ENCODE measurements at places on chromosomes 1 and 21. TPM values are rescaled to one million over a fixed set of nuclear protein-coding genes. Genes with fewer than 3 reads are reported as not detected.
A peak's percentile ranks its signal among the peaks of the same experiment; 100 is the strongest.

DNA sequence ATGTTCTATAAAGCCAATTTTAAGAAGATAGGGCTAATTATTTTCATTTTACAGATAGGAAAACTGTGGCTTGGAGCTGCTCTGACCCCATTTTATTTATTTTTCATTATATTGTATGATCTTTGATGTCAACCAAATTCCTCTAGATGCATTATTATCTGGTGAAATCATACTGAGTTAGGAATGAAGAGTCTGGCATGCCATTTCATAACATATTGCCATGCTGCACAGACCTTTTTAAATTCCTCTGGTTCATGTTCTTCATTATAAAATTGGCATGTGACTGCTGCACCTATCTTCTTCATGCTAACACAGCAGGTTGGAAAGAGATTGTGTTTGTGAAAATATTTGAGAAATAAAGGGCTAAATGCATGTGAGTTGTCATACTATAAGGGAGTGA is 12.7 kb downstream of the PRRX1 start:
- no peak for DNase-seq

DNA sequence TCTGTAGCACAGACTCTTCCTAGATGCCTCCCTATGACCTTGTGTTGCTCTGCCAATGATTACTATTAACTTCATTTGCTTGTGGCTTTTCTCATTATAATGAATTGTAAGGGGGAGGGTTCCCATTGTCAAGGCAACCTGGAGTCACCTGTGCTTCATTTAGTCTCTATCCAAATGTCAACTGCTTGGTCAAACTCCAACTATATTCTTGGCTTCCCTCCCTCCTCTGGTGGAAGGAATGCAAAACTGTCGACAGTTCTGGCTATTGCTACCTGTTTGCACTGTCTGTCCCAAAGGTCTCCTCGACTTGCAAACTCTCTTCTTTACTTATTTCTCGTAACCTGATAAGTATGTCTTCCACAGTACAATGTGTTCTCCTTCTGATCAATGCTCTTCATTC is 100.3 kb downstream of the CACNA1E start:
- peak; percentile 27 for DNase-seq

GRCh38 chr21:43308815-43309283 is 118.1 kb downstream of the SIK1 start:
- no peak for DNase-seq

DNA sequence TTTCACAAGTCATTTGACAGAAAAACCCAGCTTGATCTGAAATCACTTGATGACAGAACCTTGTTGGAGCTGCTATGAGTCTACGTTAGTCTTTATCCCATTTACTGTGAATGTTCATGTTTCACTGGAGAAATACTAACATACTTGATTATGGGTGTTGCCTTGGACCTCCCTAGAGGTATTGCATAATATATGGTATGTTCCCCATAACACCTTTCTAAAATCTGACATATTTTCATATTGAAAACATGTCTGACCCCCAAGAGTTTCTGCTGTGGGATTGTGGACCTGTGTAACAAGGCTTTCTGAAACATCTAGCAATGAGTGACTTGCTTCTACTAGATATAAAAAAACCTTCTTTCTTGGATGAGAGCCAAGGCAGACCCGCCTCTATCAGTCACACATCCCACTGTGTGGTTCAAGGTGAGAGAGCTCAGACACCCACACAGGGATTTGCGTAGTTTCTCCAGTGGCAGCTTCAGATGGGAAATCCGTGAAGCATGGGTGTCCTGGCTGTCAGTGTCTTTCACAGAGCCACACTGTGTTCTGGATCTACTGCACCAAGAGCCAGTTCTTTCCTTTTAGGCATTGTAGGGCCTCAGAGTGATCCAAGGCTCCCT is 4.6 kb downstream of the NENF start:
- no peak for DNase-seq

GRCh38 chr21:16583556-16583955 is 853.8 kb downstream of the USP25 start:
- no peak for DNase-seq

DNA sequence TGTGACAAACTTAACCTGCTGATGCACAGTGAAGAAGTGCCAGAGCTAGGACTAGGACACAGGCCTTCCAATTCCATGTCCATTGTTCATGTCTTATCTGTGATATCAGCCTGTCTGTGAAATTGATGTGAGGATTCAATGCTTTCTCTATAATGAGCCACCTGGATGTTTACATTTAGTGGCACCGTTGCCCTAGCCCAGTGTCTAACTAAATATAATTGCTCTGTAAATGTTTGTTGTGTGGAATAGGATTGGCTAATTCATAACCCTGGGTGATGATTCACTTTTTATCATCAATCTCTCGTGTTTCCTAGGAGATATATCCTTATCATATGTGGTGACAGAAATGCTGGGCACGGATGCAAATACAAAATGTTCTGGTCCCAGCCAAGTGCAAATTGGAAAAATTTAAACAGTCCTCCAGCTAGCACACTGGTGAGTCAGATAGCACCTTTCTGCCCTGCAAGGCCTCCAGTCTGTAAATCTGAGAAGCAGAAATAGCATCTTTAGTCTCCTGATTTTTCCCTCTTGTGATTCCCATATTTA is 46.9 kb upstream of the GNG12 start:
- no peak for DNase-seq

- DNase-seq, result no peak
Observed at GRCh38 chr1:61490924-61491323, 234.0 kb downstream of the TM2D1 start.

- DNase-seq, result no peak
Observed at GRCh38 chr21:40457741-40458140, 389.2 kb downstream of the DSCAM start.

- DNase-seq, result no peak
Observed at GRCh38 chr1:228042508-228042907, 35.7 kb downstream of the WNT3A start.

- DNase-seq, result no peak
Observed at GRCh38 chr1:6424000-6424565, 493 bp upstream of the ESPN start.

DNA sequence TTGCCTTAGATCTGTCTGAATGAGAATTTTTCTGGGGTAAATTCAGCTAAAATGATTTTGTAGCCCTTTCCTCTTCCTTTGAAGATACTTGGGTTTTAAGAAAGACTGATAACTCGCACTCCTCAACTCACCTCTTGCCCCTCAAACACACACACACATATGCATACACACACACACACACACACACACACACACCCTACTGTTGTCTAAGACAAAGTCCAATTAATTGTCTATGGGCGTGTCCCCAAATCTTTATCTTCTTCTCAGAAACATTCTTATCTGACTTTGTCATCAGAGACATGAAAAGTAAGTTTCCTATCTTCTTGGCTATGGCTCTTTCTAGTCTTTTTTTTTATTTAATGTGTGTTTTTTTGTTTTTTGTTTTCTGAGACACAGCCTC is 36.1 kb upstream of the SMYD2 start:
- DNase-seq, result no peak

The IL19 gene
- polyA plus RNA-seq, result 1.0 TPM

The LRRC38 gene
- not detected for polyA plus RNA-seq

The NBPF6 gene
- not detected for polyA plus RNA-seq

The CFH gene
- 34.4 TPM for polyA plus RNA-seq

The RCAN3 gene
- polyA plus RNA-seq, result 10.3 TPM

The GCSAML gene
- polyA plus RNA-seq, result 0.28 TPM

The KRTAP19-1 gene
- polyA plus RNA-seq, result not detected
